Stimulated activated CD4-positive, alpha-beta T cell treated with anti-CD3 and anti-CD28 coated beads, TNF-alpha, amount 100 ng/mL, for 1 hour (primary cell): ENCODE measurements at places on chromosomes 7 and 10.

DNA sequence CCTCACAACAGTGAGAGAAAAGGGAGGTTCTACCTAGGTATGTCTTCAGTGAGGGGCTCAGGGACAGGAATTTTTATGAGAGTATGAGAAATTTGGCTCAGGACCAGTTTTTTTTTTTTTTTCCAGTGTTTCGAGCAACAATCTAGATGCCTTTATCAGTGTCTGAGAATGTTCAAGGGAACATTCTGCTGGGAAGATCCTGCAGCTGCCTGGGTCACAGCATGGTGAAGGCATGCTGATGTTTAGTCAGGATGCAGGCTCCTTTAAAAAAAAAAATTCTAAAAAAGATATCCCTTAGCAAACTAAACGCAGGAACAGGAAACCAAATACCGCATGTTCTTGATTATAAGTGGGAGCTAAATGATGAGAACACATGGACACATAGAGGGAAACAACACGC, 31.0 kb downstream of the SBDS start:
- no peak for DNase-seq

DNA sequence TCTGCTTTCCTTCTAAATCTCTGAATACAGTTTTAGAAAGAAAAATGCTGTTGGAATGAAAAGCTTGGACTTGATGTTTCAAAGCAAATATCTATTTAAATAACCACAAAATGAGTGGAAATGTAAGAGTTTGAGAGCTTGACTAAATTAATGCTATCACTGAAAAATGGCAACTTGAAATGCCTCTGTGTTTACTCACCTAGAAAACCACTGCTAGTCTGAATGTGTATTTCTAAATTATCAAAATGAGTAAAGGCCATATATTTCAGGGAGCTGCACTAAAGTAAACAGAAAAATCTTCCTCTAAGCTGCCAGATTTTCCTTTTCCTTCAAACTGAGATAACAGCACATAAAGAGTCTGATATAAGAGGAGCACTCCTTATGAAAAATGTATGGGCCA, 87.9 kb downstream of the DPY19L1 start:
- no peak for DNase-seq

DNA sequence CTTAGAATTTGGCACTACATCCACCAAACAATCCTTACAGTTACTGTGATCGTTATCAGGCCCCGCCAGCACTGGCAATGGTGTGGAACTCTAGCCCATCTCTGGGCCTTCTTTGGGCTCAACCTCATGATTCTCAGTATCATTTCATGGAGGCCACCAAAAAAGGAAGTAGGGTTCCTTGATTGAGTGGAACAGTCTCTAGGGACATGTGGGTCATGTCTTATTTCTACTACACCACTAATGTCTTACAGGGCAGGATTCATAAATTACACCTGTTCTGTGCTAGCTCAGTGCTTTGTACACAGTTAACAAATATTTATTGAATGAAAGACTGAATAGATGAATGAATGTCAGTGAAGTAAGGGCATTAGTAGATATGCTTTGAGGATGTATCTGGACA, 53.9 kb downstream of the AP3M1 start:
- DNase-seq, result no peak

DNA sequence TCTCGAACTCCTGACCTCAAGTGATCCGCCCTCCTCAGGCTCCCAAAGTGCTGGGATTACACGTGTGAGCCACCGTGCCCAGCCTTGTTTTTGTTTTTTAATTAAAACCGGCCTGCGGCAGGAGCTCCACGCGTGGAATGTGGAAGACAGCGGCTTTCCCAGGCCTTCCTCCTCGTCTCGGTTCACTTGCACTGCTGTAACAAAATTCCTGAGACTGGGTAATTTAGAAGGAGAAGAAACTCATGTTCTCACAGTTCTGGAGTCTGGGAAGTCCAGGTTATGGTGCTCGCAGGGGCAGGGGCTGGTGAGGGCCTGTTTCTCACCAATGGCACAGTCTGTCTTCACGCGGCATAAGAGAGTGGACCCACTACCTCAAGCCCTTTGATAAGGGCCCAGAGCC, 14.4 kb upstream of the CRYGN start:
- DNase-seq, result no peak

- no peak for DNase-seq
These were observed 47.5 kb downstream of the CAMK2B start for GRCh38 chr7:44277851-44278250.
